ENCODE measurements at places on chromosomes 4 and X.

DNA sequence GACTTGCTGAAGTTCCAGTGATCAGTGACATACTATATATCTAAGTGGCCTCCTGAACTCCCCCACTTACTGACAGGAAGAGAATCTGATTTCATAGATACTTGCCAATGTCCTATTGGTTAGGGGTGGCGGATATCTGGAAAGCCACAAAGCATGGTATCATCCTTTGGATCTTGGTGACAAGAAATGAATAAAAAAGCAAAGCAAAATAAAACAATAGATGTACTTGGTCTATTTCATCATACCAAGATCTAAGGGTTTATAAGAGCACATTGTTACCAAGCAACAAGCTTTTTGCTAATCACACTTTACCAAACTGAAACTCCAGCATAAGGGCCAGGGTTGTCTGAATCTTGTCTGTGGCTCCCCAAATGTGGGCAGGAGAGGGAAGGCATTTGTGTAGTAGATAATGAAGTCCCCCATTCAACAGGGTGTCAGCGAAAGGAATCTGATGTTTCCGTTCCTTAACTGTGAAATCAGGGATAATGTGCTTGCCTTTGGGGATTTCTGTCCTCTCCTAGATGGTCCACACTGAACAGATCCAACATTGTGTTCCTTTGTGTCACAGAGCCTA is 125.0 kb upstream of the SMIM10 start:
- no peak overlapping the region for H3K27ac ChIP-seq
- H3K36me3 ChIP-seq, result no peaks in the 10 kb centered on the region
- DNase-seq, result no peak
- no peaks in the 10 kb centered on the region for H3K27me3 ChIP-seq
- no peak overlapping the region for H3K4me3 ChIP-seq

- H3K4me3 ChIP-seq, result no peak overlapping the region
- H3K27ac ChIP-seq, result no peak overlapping the region
- H3K4me1 ChIP-seq, result no peaks in the 10 kb centered on the region
- DNase-seq, result no peak
- H3K27me3 ChIP-seq, result no peaks in the 10 kb centered on the region
Measured at GRCh38 chrX:136221851-136222513, 29.2 kb downstream of the MAP7D3 start.

DNA sequence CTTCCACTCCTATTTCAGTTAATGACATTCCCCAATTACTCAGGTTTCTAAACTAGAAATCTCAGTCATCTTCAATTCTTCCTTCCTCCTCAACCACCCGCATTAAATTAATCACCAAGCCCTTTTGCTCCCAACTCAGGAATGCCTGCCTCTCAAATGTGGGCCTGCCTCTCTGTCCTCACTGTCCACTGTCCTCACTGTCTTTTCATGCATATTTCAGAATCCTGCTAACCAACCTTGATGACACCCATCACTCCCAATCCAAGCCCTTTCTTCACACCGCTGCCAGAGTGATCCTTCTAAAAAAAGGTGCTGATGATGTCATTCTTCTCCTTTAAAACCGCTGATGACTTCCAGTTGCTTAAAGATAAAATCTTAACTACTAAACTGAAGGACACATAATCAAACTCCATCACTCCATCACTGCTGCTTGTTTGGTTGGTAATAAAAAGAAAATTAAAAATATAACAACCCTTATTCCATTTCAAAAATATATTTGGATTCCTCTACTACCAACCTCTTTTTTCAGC is 5.1 kb upstream of the APBB2 start:
- H3K36me3 ChIP-seq, result no peaks in the 10 kb centered on the region
- no peaks in the 10 kb centered on the region for H3K27me3 ChIP-seq

GRCh38 chr4:163618845-163619244 is 124.4 kb downstream of the TMA16 start:
- H3K4me3 ChIP-seq, result no peak overlapping the region
- H3K4me1 ChIP-seq, result no peaks in the 10 kb centered on the region
- no peak for DNase-seq
- no peaks in the 10 kb centered on the region for H3K27me3 ChIP-seq
- no peaks in the 10 kb centered on the region for H3K36me3 ChIP-seq

DNA sequence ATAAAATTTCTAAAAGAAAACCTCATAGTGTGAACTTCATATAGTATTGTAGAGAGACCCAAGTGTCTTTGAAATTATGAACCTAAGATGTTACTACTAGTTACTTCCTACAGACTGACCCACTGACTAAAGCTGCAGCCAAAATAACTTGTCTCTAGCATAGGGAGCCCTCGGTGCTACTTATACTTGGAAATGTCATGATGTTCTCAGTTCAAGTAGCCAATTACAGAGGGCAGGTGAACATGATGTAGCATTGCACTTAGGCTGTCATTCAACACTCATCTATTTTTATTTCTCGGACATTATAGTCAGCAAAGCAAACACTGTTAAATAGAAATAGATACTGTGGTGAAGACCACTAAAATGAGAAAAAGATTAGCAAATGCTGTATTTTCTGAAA is 165.6 kb downstream of the AREG start:
- H3K27me3 ChIP-seq, result no peaks in the 10 kb centered on the region
- no peak overlapping the region for H3K27ac ChIP-seq
- no peak overlapping the region for H3K4me3 ChIP-seq

DNA sequence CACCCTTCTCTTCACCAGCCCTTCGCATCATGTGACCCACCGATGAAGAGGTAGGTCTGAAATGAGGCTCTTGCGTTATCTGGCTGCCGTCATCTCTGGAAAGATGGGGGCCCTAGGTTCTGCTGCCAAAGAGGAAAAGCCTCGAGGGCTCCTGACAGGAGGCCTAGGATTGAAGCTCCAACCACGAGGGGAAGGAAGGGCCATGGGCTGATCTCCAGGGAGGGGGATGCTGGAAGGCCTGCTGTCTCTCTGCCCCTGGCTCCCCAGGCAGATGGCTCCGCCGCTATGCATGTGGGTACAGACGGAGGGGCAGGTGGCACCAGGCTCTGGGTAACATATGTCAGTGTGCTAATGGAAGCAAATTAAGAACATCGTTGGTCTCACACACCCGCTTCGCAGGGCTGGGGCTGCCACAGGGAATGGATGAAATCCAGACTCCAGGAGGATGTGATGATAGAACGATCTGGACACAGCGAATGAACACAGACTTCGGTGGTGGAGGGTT is 44.9 kb downstream of the AFAP1 start:
- H3K4me1 ChIP-seq, result peaks cover 30% of the 10 kb centered on the region
- H3K36me3 ChIP-seq, result no peaks in the 10 kb centered on the region
- no peak for DNase-seq
- no peaks in the 10 kb centered on the region for H3K27me3 ChIP-seq
- no peak overlapping the region for H3K4me3 ChIP-seq

DNA sequence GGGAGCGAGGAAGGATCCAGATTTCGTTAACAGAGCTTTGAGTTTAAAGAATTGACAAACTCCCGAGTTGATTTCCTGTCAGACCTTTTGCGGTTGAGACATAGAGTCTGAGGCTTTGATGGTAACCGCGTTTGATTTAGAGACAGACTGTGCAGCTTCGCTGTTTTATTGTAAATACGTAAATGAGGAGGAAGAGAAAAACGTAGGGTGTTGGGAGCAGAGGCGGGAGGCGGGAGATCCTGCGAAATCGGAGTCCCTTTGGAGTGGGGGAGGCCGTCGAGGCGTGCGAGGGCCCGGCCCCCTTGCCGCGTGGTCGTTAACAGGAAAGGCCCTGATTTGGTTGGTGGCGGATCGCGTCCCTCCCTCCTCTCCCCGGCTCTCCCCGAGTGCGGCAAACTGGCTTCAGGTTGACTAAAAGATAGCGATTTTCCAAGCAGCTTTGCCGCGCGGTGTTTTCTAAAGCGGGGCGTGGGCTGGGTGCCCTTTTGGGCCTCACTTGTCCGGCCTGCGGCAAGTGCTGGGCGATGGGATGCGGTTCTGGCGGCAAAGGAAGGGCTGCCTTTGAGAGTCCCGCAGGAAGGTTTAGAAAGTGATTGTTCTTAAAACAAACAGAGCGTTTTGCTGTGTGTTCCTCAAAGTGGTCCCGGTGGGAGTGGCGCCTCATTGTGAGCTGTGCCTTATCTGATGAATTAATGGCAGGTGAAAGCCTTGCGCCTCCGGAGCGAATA is 857 bp downstream of the SCML1 start:
- H3K27me3 ChIP-seq, result no peaks in the 10 kb centered on the region
- peak overlapping the region; percentile 54 for H3K4me3 ChIP-seq

- H3K36me3 ChIP-seq, result no peaks in the 10 kb centered on the region
- H3K27ac ChIP-seq, result no peak overlapping the region
- no peaks in the 10 kb centered on the region for H3K4me1 ChIP-seq
- H3K4me3 ChIP-seq, result no peak overlapping the region
- no peak for DNase-seq
- no peaks in the 10 kb centered on the region for H3K27me3 ChIP-seq
Measured at GRCh38 chr4:22667332-22667940, 25.3 kb upstream of the GBA3 start.

- no peaks in the 10 kb centered on the region for H3K36me3 ChIP-seq
- H3K27ac ChIP-seq, result no peak overlapping the region
- H3K4me1 ChIP-seq, result no peaks in the 10 kb centered on the region
Measured at GRCh38 chr4:92339676-92340075, 35.9 kb downstream of the GRID2 start.

DNA sequence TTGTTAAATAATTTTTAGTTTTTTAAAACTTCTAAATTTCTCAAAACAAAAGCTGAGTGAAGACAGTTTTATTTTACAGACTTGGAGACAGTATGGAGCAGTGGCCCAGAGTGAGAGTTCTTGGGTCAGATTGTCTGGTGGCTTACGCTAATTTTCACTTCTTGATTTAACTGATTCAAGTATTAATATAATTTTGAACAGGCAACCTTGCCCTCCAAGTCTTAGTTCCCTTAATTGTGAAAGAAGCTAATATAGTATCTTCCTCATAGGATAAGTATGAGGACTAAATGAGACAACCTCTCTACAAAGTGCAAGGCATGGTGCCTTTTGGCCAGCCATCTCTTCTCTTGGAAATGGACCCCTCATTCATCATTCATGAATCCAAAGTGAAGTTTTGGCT is 25.4 kb downstream of the ATP7A start:
- no peaks in the 10 kb centered on the region for H3K27me3 ChIP-seq
- H3K27ac ChIP-seq, result no peak overlapping the region
- H3K36me3 ChIP-seq, result no peaks in the 10 kb centered on the region
- H3K4me1 ChIP-seq, result no peaks in the 10 kb centered on the region
- DNase-seq, result no peak

DNA sequence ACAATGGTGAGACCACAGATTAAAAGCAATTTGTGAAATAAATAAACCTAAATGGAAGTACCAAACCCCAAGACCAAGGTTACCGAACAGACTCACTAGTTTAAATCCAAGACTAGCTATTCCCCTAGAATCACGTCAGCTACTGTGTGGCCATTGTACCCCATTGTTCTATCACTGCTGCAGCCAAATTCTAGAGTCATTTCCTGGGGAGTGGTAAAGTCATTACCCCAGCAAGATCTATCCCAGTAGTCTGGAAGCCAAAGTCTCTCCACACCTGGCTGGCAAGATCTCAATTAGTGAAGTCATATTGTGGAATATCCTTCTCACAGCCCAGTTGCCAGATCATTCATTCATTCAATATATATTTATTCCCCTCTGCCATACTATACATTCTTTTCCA is 67.5 kb downstream of the PHOX2B start:
- H3K4me1 ChIP-seq, result no peaks in the 10 kb centered on the region
- H3K36me3 ChIP-seq, result no peaks in the 10 kb centered on the region
- no peak for DNase-seq
- no peak overlapping the region for H3K27ac ChIP-seq

All from vagina (tissue), 2 donors.